ENCODE measurements at places on chromosomes 7 and 10.
A peak's percentile ranks its signal among the peaks of the same experiment; 100 is the strongest.

DNA sequence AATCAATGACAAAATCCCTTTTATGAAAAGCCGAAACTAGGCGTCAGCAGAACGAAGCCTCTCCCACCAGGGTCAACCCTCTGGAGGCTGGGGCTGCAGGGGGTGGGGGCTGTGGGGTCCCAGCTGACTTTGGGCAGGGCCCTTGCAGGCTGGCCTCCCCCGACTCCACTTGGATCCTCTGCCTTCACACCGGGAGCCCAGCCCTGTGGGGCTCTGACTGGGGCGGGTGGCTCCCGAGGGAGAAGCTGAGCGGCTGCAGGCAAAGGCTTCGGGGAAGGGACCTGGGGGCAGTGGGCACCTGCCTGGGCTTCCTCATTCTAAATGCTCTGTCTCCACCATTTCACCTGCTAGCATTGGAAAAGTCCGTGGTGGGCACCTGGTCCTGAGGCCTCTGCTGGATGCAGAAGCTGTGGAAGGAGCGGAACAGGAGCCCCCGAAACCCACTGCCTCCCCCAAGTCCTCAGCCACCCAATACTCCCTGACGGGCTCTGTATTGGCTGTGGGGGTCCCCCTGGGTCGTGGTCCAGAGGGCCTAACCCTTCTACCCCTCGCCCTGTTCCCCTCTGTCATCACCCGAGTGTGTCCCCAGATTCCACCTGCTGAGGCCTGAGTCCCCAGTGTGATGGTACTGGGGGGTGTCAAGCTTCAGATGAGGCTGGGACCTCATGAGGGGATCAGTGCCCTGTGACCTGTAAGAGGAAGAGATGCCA lies 108.6 kb downstream of the DNAJB6 start:
- DNase-seq, result no peak

DNA sequence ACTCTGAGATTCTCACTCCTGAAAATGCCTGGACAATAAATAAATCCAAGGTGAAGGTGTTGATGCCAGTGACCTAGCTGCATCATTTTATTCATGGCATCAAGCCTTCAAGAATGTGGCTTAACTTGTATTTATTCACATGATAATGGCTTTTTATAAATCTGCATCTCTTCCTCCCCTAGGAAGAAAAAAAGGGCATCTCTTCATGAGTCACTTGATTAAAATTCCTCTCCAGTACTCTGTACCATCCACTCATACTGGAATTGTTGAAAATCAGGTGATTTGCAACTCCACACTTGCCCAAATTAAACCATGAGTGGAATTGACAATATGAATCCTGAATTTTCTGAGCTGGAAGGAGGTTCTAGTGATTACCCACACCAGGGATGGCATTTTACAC lies 30.2 kb downstream of the PTPRE start:
- no peak for DNase-seq

DNA sequence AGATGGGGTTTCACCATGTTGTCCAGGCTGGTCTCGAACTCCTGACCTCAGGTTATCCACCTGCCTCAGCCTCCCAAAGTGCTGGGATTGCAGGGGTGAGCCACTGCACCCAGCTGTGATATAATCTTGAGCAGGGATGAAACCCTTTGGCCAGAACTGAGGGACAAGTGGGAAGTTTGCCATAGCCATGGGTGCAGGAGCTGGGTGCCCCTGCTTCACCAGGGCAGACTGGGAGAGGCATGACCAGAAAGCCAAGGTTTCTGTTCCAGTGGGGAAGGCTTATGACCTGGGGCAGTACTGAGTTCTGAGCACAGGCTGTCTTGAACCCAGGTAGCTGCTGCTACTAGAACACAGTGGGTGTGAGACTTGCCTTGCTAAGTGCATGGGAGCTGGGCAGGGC lies 40.5 kb upstream of the CDK13 start:
- DNase-seq, result no peak

DNA sequence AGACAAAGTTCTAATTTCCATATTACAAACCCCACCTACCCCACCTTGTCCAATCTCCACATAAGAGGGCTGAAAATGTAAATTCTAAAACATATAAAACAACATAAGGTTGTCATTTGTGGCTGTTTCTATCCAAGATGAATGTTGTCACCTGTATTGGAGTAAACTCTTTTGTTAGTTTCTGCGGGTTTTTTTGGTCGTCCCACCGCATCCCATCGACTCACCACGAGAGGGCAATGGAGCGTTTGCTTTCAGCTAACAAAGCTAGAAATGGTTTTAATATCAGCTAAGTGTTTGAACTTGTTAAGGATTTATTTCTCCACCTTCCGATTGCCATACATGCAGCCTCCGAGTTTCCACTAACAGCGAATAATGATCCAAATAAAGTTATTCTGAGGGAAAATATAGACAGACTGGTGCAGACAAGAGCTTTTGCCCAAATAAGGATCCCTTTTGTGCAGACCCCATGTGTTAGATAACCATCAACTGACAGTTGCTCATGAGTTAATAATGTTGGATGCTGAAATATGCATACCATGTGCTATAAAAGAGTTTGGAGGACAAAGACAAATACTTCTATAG lies 137.2 kb downstream of the ARID5B start:
- DNase-seq, result peak; percentile 76

GRCh38 chr7:16697507-16698199 lies 51.7 kb downstream of the BZW2 start:
- DNase-seq, result no peak

DNA sequence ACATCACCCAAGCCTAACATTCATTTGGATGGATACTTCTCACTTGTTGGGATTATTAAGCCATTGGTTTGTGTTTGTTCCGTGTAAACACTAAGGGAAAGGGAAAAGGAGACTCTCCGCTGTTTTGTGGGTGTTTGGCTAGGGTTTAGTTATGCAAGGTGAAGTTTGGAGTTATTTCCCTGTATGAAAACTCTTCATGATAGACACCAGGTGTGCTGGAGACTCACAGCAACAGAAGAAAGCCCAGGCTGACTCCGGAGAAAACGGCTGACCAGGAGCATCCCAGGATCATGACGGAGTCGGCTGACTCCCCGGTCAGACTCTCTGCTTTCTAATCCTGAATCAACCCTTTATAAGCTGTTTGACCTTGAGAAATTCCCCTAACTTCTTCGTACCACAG lies 94.1 kb upstream of the KLF6 start:
- DNase-seq, result no peak

DNA sequence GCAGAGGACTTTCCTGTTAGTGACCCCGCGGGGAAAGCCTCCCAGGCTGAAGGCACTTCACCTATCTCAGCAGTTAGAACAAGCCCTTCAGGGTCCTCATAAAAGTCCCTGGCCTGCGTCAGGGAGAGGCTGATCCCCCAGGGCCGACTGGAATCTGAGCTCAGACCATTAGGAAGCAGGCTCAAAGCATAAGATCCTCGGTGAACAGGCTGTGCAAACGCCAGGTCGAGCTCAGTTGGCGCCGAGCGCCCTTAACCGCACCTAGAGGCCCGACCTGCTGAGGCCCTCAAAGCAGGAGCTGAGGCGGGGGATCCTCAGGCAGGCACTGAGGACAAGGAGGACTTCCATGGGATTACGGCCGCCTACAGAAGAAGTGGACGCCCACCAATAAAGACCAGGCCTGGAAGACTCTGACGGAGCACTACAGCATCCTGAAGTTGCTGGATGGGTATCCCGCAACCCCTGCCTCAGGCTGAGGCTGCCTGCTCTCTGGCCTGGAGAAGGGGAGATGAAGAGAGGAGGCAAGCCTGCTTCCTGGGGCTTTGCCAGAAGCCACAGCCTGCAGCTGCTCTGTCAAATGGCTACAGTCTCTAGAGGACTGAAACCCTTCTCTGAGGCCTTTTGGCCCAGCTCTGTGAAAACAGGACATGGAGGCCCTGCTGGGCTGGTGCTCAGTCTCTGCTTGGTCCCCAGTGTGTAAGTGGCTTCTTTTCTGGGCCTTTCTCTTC lies 29.9 kb downstream of the LIPJ start:
- peak; percentile 30 for DNase-seq

DNA sequence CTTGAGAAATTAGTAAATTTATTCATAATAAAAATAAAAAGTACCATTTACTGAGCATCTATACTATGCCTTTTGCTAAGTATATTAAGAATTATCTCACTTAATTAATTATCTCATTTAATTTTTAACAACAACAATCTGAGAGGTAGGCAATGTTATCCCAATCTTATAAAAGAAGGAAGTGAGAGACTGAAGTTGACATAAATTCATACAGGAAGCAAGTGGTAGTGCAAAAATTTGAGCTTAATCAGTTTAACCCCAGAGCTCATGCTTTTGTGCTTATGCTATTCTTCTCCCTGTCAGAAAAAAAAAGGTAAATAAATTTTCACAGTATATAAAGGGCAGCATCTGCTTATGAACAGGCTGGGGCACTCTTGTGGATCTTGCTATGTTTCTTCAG lies 2.7 kb upstream of the LIPF start:
- DNase-seq, result no peak

DNA sequence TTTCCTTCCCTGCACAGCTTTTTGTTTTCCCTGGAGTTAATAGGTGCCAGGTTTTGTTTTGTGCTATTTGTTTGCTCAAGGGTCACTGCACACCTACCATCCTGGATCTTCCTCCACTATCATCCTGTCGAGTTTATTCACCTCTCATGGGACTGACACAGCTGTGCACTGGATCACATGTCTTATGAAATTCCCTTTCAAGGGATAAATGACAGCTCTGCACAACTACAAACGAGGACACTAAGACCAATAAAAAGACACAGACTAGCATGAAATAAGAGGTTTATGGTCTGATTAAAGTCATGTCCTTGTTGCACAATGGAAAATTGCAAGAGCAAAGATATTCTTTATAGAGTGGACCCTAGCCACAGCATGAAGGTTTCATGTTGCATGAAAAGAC lies 76.7 kb upstream of the SFMBT2 start:
- DNase-seq, result no peak

- no peak for DNase-seq
These were observed 59.6 kb downstream of the ATOH7 start for GRCh38 chr10:68172324-68172723.

DNA sequence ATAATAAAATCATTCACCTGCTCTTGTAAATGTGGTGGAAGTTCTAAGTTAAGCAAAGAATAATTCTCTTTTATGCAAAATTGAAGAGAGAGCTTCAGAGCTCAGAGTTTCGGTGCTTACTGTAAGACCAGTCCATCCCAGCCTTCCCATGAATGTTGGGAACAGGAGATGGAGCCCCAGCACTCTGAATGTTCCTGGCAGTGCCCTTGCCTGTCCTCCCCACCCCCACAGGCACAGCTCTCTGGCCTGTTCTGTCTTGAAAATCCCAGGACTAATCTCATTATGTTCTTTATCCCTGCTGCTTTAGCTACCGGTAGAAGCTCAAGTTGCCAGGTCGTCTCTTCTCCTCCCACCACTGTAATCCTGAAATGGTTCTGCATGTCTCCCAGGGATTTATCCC lies 29.1 kb upstream of the LHFPL3 start:
- no peak for DNase-seq
